ENCODE measurements at places on chromosomes 4 and X.

DNA sequence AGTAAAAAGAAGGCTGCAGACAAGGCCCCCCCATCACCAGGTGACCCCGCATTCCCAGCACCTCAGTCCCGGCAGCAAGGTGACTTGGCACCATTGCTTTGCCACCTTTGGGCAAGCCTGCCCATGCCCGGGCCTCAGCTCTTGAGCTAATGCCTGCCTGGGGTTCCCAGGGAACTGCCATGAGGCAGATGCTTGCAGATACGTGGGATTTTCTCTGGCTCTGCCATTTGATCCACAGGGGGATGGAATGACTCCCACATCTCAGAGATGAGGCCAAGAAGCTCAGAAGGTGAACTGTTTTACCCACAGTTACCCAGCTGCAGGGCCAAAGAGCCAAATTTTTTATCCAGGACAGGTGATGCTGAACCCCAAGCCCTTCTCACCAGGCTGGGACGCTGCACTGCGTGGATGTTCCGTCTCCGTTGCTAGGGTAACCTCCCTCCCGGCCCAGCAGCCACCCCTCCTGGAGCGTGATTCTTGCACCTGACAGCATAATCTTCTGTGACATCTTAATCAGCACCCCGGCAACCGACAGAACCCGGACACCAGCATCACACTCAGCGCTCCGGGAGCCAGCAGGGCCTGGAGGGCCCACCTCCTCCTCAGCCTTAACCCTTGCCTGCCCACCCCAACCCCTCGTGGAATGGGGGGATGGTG lies 15.7 kb upstream of the MSX1 start:
- no peak for DNase-seq

DNA sequence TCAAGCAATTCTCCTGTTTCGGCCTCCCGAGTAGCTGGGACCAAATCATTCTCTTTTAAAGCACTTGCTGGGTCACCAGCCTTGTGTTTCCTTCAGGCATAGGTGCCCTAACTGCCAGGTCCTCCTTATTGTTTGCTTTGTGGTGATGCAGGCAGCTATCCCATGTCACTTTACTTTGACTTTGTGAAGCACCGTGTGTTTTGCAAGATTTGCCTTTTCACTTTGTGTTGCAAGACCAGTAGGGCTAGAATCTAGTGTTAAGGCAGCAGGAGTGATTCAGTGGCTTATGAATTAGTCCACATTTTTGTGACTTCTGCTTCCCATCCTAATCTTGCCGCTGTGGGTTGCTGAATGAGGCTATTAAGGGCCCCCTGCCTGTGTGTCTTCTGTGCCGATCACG lies 20.2 kb downstream of the SYAP1 start:
- no peak for DNase-seq

DNA sequence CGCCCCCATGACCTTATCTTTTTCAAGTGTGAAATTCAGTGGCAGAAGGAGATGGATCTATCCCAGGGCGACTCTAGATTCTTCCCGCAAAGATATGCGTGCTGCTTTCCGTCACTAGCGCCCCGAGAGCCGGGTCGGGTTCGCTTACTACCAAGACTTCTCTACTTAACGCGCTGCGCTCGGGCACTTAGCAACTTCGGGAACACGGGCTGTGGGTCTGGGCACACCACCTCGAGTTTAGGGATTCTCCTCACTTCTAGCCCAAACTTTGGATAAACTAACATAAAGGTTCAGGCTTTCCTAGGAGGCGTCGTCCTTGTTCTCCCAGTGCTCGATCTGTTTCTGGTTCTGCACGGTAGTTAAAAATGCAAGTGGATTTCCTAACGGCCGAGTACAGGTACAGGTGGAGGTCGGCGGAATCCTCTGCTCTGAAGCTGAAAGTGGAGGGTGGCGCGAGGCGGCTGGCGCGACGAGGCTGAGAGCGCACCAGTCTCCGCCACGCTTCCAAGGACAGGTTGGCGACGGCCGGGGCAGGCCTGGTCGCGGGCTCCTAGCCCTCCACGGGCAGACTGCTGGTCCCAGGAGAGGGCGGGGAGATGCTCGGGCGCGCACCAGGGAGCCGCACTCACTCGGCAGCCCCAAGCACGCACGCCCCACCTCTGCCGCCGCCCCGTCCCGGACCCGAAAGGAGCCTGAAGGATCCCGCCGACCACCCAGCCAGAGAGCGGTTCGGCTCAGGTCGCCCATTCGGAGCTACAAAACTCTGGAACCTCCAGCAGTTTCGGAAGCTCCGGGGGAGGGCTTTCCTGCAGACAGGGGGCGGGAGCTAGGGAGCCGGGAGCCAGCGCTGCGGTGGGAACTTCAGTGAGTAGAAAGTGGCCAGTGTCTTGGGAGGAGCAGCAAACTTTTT lies 100.8 kb upstream of the TENM3 start:
- DNase-seq = no peak

DNA sequence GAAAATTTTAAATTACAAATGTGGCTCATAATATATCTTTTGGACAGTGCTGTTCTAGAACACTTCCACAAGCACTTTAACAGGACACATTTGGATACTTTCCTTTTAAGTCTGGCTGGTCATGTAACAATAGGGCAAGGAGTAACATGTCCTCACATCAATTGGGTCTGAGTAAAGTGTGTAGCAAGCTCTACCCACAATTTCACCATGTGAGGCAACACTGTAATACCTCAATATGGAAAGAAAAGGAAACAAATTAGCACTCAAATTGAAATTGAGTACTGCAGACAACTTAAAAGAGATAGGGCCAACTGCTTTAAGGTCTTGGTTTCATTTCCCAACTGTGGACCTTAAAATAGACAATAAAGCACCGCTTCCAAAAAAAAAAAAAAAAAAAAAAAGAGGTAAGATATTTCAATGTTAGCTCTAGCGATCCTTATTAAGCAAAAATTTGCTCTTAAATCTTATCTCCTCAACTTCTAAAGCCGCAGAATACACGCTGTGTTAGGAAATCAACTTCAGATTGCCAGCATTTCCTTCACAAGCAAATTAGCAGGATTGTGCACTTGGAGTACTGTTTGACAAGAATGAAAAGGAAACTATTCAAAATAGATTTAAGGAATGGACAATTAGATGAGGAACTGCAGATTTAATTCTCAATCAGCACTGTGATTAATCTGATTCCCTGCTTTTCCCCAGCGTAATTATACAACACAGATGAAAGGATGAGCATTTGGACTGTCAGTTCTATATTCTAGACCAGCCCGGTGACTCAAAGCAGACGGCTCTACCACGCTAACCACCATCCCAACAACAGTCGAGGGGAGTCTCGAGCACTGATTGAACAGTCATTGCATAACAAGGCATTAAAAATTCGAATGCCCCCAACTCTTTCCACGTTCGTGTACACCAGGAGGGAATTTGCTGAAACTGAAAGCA lies 1.6 kb downstream of the CASK start:
- DNase-seq = peak; percentile 55

DNA sequence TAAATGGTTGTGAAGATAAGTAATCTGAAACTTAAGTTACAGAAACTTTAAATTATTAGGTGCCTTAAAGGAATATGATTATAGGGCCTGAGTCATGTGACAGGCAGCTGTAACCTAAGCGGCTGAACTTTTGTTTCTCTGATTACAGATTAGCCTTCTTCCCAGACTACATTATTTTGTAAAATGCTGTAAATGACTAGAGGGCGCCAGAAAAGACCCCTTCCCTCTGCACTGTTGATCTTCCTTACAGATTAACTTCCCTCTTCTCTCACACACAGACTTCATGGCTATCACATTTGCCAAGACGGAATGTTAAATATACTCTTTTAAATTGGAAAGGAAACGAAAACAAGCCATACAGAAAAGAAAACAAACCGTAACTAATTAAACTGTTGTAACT lies 96.6 kb downstream of the EVC2 start:
- no peak for DNase-seq

DNA sequence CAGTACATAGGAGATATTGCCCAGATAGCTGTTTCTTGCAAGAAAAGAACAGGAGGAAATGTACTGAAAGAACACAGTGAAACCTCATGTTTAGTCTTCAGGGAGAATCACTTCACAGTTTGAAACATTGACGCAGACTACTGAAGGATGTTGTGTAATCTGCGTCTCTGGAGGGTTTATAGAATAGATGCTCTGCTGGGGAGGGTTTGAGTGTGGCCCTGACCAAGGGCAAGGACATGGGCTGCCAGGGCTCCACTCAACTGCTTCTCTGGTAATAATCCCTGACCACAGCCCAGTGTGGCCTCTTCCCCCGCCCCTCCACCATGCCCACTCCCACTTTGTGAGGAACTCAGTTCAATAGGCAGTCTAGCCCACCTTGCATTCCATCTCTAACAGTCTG lies 15.8 kb upstream of the ACE2 start:
- DNase-seq = no peak

DNA sequence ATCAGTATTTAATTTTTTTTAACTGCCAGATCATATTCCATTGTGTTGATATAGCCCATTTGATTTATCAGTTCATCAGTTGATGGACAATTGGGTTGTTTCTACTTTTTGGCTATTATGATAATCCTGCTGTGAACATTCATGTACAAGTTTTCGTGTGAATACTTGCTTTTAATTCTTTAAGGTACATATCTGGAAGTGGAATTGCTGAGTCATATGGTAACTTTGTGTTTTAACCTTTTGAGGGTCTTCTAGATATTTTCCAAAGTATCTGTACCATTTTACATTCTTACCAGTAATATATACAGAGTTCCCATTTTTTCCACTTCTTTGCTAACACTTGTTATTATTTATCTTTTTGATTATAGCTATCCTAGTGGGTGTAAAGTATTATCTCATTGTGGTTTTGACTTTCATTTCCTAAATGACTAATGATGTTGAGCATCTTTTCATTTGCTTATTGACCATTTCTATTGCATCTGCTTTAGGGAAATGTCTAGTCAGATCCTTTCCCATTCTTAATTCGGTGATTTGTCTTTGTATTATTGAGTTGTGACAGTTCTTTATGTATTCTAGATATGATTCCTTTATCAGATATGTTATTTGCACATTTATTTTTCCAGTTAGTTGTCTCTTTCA lies 75.2 kb upstream of the NUDT6 start:
- no peak for DNase-seq

- DNase-seq = no peak
Observed at GRCh38 chr4:153362184-153362583, 17.7 kb downstream of the MND1 start.

DNA sequence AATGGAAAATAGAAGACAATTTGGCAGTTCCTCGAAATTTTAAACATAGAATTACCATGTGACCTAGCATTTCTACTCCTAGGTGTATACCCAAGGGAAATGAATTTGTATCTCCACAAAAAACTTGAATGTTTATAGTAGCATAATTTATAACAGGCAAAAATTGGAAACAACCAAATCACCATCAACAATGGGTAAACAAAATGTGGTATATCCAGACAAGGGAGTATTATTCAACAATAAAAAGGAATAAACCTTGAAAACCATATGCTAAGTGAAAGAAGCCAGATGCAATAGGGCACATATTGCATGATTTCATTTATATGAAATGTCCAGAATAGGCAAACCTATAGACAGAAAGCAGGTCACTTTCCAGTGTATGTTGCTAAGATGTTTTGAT lies 83.8 kb downstream of the SNX25 start:
- DNase-seq = no peak

DNA sequence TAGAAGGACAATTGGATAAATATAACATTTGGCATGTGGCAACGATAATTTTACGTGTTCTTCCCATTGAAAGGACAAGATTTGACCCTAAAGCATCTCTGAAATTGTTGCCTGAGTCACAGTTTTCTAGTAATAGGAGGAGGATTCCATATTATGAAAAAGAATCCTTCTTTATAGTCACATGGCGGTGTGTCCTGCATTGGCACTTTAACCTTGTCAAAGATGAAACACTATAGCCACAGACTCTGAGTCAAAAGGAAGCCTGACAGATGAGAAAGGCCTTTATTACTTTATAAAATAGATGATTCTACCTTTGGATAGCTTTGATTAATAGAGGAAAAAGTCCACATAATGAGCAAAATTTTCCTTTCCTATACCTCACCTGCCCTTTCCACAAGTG lies 11.5 kb downstream of the LNX1 start:
- no peak for DNase-seq

All from CD4-positive, alpha-beta T cell treated with Interleukin-17A for 4 hours (primary cell).